ENCODE measurements at places on chromosomes 16 and 17.

GRCh38 chr16:13426269-13426668, 493.7 kb upstream of the ERCC4 start:
- DNase-seq, result no peak

DNA sequence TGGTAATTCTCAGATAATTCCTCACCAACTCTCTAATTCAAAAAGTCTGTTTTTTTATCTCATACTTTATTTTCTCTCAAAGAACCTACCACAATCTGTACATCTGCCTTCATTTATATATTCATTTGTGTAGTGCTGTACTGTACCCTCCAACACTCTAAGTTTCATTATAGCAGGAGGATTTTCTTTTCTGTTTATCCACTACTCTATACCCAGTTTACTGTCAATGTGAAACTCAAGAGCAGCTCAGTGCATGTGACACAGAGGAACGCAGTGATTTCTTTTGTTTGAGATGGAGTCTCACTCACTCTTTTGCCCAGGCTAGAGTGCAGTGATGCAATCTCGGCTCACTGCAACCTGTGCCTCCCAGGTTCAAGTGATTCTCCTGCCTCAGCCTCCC, 117.8 kb downstream of the ADAMTS18 start:
- DNase-seq, result no peak

- DNase-seq, result no peak
These were observed 4.4 kb upstream of the RNF43 start for GRCh38 chr17:58421711-58422110.

GRCh38 chr16:8469102-8469778, 121.1 kb downstream of the TMEM114 start:
- DNase-seq, result no peak

- DNase-seq, result no peak
These were observed 2.9 kb downstream of the WFIKKN2 start for GRCh38 chr17:50837980-50838954.

DNA sequence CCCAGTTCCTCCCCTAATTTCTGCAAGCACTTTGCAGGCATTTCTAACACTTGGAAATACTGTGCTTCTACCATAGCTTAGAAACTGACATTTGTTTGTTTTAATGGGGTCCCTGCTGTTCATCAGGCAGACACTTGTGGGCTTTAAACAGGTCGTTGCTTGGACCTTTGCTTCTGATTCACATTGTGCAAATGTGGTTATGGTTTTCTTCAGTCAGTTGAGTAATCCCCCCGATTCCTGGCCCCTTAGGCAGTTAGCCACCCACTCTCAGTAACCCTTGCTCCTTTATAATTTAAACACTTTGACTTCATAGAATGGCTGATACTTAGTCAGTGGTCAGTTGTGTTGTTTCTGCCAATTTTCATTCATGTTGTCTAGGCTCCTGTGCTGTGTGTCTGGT, 39.4 kb downstream of the SLC47A1 start:
- no peak for DNase-seq

GRCh38 chr16:71676236-71676635, 48.3 kb downstream of the PHLPP2 start:
- DNase-seq, result no peak

DNA sequence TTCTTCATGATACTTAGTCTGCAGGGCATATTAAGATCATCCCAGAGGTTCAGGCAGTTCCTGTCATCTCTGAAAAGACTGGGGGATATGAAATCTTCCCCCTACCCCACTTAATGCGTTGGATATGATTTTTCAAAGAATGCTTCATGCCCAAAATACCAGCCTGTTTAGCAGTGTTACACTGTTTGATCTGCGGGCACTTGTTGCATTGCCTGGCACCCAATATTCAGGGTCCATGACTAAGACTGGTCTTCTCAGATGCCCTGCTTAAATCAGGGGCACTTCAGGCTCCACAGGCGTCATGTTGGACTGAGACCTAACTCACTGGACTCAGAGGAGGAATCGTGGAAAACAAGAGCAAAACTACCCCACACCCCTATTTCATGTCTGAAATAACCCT, 6.4 kb upstream of the RASL10B start:
- no peak for DNase-seq

DNA sequence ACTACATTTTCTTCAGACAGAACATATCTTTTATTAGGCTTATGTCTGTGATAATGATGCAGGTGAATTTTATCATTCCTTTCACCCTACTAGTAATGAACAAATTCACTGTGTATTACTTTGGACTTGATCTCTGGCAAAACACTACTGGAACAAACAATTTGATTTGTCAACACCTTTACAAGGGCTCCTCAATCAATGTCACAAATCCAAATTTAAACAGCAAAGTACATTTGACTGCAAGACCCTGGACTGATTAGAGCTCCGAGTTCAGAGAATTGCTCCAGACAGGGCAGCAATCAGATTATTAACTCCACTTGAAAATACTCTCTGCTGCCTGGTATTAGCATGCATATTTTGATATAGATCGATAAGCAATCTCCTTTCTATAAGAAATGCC, 547.6 kb upstream of the SALL1 start:
- DNase-seq, result no peak

GRCh38 chr17:57629470-57629869, 115.6 kb downstream of the CCDC182 start:
- DNase-seq, result no peak

DNA sequence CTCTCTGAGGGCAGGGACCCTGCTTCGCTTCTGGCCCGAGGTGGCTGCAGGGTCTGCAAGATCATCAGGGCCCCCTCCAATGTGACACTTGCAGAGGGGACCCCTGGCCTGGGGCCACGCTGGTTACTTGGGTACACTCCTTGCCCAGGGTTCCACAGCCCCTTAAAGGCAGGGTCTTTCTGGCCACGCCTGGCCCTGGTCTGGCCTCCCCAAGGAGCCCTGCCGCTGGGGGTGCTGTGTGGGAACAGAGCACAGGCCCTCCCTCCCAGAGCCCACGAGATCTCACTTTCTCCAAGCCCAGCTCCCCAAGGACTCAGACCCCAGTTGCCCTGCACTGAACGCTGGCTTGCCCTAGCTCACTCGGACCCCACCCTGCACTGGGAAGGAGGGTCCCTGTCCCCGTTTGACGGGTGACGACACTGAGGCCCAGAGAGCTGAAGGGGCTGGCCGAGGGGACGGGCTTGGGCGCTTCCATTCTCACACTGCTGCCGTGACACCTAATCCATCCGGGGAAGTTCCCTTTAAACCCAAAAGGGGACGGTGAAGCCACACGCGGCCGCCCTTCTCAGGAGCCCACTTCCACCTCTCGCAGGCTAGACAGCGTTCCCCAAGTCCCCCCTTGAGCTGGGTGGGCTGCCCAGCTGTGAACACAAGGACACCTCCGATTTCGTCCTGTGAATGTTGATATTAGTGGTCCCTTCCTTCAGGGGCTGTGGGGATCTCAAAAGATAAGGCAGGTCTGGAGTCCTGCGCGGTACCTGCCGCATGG, 26.9 kb upstream of the OSGIN1 start:
- no peak for DNase-seq

DNA sequence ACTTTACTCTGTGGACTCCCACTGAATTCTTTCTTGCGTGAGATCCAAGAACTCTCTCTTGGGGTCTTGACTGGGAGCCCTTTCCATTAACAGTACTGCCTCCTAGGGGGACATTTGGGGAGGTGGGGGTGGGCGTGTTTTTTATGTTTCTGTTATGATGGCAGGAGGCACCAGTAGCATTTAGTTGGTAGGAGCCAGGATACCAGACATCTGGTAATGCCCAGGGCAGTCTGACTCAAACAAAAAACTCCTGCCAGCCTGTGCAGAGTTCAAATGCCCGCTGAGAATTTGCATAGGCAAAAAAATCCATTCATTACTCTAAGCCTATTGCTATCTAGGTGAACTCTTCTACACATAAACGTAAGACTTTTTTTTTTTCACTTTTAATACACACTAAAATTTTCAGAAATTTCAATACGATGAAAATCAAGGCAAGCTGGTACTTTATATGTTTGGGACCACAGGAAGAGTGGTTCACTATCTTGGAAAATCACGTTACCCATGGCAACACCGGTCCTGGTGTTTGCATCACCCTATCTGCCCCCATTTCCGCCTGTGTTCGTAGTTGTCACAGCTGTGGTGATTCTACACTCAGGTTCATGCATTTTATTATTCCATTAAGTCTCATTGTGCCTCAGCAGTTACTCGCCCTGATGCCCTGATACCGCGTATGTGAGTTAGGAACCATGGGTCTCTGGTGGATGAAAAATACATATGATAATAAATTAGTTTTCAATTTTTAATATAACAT, 121.1 kb upstream of the XYLT1 start:
- DNase-seq, result no peak

GRCh38 chr17:9529033-9529700, 46.5 kb downstream of the STX8 start:
- DNase-seq, result no peak

GRCh38 chr17:19386974-19387920, at the start of gene MFAP4:
TSS of gene MFAP4 (minus strand) at chr17:19387190. CDS start at chr17:19387155, 35 bp downstream.
- no peak for DNase-seq

DNA sequence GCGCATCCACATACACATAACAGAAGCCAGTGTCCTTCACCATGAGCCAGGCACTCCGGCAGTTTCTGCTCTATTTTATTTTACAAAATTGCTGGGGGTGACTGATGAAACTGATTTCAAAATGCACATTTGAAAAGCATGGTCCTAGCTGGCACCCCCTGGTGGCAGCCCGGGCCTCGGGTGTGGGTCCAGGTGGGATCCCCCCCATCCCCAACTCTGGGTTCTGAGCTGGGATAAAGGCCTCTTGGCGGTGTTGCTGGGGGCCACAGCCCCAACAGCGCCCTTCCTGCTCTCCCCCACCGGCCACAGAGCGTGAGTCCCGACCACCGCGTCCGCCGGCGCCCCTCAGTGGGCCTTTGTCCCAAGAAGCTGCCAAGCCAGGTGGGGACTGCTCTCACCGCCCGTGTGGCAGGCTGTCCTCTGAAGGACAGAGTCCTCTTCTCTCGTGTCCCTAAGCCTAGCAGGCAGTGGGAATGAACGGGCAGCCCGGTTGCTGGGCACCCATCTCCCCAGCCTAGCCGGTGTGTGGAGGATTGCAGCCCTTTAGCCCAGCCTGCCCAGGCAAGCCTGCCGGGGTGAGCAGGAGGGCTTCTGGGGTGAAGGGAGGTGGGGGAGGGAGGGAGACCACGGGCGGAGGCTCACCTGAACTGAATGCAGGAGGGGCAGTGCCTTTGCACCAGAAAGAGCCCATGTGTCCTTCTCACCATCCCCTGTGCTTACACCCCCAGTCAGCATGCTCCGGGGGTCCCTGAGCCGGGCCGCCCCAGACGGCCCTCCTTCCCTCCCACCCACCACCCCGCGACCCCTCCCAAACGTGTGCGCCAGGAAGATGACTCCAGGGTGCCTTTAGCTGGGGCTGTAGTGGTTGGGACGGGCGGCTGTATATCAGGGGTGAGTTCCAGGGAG, 898 bp downstream of the SNAI3 start:
- DNase-seq, result no peak

DNA sequence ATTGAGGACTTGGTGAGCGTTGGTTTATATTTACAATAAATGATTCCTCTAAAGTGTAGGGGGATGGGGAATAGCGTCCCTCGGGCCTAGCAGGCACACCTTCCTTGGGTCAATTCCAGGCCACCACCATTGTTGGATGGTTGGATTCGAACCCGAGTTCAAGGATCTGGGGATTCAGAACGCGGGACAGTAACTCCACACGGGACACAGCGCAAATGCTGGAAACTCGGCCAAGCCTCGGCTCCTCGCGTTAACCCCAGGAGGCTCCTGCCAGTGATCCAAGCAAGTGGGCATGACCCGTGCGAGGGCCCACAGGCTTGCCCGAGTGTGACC, 613 bp downstream of the B9D1 start:
- DNase-seq, result no peak

GRCh38 chr17:63841350-63842172, 924 bp downstream of the SMARCD2 start:
- no peak for DNase-seq

DNA sequence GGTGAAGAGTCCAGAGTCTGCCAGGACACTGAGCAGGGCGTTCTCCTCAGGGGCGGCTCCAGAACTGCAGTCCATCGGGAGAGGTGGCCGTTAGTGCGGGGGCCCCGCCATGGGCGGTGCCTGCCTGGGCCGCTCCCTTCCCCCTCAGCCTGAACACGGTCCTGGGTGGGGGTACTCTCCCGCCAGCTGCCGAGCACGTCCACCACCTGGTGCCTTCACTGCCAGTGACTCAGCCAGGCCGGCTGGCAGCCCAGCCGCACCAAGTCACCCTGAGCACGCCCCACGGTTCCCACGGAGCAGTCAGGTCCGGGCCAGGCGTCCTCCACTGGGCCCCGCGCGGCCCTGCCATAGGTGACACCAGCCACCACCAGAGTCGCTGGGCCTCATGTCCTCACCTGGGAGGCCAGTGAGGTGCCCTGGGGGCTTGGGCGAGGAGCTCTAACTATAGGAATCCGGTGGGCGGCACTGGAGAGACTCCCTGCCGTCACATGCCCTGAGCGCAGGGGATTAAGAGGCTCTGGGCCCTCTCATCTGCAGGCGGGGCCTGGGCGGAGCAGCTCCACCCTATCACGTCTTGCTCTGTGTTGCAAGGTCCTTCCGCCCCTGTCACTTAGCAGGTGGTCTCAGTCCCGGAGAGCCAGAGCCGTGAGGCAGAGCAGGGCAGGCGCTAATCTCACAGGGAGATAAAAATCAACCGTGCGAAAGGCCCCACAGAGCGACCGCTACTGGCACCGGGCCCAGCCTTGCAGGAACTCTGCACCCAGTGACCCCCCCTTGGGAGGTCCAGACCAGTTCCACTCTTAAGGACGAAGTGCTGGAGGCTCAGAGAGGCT, 14.3 kb downstream of the PIEZO1 start:
- DNase-seq, result no peak

- DNase-seq, result peak; percentile 29
These were observed 1.7 kb downstream of the HEXIM1 start for GRCh38 chr17:45149669-45150664.

GRCh38 chr16:23024044-23024443, 125.2 kb downstream of the USP31 start:
- DNase-seq, result no peak

DNA sequence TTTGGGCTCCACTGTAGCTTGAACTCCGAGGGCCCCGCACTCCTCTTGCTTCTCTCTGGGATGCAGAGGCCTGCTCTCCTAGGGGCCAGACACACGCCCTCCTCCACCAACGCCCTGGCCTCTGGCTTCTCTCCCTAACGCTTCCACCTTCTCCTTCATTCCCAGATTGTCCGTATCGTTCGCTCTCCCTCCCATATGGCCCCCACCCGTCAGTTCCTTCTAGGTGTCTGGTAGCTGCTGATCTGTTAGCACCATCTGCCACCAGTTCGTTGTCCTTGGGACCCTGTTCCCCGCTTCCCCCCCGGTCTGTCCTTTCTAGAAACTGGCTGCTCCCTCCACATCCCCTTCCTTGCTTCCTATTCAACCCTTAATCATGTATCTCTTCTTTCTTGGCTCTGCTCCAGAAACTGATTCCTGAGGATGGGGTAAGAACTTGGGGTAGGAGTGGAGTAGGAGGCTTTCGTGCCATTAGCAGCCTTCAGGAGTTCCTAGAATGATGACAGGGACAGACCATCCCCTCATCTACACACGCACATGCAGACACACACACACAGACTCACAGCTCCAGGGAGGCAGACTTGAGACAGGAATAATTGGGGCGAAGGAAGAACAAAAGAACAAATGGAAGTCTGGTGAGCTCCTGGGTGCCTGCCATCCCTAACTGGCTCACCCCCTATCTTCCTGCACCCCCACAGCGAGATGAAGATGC, 4.3 kb downstream of the ATP1B2 start:
- DNase-seq, result no peak
